ENCODE measurements at places on chromosomes 2 and 18.

DNA sequence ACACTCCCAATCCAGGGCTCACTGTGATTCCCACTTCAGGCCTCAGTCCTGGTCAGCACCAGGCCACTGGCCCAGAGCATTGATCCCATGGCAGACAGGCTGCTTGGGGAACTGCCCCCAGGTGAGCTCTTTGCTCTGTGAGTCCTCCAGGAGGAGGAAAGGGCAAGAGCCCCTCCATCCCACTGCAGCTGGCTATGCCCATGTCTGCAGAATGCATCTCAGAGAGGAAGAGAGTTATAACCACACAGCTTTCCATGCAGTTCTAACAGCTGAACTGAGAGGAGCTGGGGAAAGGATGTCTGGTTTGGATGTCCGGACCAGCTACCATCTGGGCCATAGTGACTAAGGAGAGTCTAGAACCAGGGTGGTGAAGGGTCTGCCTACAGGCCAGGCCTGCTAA is 230.3 kb downstream of the DYSF start:
- no peak for DNase-seq

DNA sequence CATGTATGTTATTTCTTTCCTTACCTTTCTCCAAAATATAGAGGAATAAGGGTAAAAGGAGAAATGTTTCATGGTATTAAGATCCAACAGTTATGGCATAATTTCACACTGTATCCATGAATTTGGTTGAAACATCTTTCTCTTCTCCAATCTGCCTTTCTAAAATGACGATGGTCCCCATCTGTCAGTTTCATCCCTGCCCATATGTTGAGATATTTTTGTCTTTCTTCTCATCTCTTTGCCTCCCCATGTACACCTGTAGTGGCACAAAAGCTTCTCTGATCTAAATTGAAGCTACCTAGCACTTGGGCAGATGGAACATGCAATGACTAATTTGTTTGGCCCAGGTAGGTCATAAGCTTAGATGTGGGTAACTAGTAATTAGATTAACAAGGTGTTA is 90.7 kb upstream of the LRRTM1 start:
- DNase-seq, result no peak

DNA sequence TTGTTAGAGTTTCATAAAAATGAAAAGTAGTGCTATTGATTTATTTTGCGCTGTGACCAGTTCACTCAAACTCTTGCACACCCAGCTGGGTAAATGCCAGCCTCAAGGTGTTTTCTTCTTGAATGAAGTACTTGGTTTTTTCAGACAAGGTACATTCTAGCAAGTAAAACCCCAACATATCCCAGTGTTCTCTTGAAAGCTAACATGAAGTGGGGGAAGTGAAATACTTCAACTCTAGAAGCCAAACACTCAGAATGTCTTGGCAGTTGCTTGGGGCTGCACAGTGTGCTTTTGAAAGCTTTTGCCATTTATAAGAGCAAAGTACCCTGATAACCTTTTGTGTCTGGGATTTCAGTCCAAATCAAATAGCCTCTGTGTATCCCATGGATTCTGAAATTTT is 13.4 kb downstream of the NPAS2 start:
- DNase-seq, result no peak

- DNase-seq, result no peak
These were observed 98.9 kb upstream of the SH3BP4 start for GRCh38 chr2:234852941-234853340.

DNA sequence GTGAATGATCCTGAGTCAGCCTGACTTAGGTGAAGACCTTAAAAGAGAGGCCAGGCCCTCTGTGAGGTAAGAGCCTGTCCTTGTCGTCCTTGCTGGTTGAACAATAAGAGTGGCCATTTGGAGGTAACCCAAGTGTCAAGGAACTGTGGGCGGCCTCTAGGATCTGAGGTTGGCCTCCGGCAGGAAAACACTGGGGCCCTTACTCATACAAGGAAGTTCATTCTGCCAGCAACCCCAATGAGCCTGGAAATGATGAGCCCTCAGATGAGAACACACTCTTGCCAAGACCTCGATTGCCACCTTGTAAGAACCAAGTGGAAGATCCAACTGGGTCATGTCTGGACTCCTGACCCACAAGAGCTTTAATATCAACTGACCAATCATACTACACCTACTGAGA is 95.5 kb upstream of the LRATD1 start:
- no peak for DNase-seq

- DNase-seq, result no peak
These were observed 20.3 kb downstream of the SLC8A1 start for GRCh38 chr2:40431600-40431955.

- DNase-seq, result no peak
These were observed 11.4 kb downstream of the FHOD3 start for GRCh38 chr18:36308711-36309435.

Measured in Panc1 (cell line).